NCI-H446 (cell line): ENCODE measurements at places on chromosomes 6 and 20.

- DNase-seq: no peak
These were observed 705.9 kb downstream of the PTPRT start for GRCh38 chr20:42483730-42484303.

- DNase-seq: no peak
These were observed 15.1 kb upstream of the NOL7 start for GRCh38 chr6:13600036-13600435.

DNA sequence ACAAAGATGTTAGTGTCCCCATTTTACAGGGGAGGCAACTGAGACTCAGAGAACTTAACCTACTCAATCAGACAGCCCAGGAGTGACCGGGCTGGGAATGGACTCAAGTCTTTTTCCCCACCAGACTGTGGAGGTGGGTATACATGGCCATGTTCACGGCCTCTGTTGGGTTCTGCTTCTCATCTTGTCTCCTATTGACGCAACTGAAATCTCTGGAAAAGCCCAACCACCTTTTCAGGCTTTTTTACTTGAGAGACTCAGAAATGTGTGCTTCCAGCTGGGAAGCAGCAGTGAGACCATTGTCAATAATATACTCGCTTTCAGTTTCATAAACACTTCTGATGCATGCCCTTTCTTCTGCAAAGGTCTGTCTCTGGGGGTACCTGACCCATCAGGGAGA, 70.7 kb downstream of the SOBP start:
- DNase-seq: no peak

DNA sequence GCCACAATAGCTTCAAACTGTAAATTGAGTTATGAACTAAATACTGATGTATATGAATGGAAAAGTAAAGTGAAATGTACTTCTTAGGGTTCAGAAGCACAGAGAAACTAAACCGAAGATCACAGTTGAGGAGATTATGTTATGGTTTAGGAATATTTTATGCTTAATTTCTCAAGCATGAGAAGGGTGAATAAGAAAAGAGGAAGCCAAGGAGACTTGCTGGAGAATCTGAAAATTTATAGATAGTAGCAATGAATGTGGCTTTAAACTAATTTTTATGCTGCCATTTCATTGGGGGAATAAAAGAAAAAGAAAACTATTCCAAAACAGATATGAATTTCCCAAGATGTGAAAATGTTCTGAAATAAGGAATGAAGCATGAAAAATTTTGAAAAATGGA, 5.6 kb downstream of the ANKS1A start:
- DNase-seq: no peak

DNA sequence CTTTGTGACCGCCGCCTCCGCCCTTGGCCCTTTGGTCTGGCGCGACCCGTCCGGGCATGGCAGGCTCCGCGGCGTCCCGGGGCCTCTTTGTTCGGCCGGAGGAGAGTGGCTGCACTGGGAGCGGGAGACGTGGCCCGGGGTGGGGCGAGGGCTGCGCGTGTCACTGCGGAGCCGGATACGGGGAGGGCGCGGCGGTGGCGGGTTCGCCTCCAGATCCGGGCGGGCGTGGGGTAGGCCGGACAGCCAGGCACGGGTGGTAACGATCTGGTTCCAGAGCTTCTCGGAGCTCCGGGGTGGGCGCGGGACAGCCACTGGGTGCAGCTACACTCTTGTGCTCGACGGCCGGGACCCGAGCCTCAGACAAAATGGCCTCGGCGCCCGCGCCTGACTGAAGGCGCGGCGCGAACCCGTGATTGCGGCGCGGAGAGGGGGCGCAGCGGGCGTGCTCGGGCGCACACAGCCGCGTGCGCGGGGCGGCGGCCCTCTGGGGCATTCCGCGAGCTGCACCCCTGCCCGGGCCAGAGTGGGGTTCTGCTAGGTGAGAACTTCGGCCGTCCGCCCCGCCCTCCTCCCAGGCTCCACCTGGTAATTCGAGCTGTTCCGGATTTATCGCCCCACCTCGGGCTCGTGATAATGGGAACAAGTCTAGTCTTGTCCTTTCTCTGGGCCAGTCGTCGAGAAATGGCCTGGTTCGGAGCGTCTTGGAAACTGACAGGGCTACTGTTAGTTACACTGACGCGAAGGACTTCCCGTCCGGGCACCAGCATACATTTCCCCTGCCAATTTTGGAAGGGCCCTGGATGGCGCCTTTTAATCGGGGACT, 1.0 kb downstream of the LOC128125822 start:
- peak; percentile 31 for DNase-seq

- no peak for DNase-seq
These were observed 26.7 kb upstream of the YWHAB start for GRCh38 chr20:44858606-44859360.
